NCI-H2227 treated with DMSO at 0.1 percent for 48 hours (cell line): ENCODE measurements at places on chromosomes 16 and 17.
A peak's percentile ranks its signal among the peaks of the same experiment; 100 is the strongest.

DNA sequence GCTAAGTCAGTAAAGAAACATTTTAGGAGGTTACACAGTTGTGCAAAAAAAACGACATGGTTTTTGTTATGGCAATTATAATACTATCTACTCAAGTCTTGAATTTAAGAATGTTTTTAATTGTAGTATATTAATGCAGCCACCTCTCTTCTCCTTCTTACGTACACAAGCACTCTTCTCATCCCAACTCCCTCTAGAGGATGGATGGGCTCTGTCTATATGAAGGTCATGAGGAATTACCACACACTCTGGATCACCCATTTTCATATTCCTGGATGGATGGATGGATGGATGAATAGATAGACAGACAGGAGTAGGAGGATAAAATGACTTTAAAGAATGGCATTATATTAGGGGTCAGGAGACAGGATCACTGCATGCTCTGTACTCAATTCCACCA lies 120.0 kb downstream of the PHKB start:
- no peak for DNase-seq

DNA sequence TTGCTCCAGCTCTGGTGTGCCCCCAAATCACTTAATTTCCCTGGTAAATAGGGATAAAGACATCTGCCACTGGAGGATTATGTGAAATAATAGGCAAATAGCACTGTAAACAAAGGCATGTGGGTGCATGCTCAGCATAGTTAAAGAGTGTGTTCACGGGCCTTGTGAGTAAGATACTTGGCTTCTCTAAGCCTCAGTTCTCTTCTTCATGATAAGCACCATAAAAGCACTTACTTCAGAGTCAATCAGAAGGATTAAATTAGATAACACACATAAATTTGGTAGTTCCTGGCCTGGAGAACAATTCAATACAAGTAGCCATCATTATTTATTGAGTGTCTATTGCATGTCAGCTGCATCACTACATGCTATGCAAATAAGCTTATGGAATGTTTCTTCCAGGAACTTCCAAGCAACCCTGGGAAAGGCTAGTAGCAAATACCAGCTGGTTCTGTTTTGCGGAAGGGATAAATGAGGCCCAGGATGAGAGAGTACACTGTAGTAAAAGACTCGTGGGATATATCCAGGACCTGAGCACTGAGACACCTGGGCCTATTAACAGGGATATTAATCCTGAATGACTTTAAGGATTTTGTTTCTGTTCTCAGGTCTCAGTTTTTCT lies 14.5 kb downstream of the CCL11 start:
- DNase-seq, result no peak

- DNase-seq, result peak; percentile 80
These were observed 6.7 kb upstream of the MT4 start for GRCh38 chr16:56558024-56558747.

DNA sequence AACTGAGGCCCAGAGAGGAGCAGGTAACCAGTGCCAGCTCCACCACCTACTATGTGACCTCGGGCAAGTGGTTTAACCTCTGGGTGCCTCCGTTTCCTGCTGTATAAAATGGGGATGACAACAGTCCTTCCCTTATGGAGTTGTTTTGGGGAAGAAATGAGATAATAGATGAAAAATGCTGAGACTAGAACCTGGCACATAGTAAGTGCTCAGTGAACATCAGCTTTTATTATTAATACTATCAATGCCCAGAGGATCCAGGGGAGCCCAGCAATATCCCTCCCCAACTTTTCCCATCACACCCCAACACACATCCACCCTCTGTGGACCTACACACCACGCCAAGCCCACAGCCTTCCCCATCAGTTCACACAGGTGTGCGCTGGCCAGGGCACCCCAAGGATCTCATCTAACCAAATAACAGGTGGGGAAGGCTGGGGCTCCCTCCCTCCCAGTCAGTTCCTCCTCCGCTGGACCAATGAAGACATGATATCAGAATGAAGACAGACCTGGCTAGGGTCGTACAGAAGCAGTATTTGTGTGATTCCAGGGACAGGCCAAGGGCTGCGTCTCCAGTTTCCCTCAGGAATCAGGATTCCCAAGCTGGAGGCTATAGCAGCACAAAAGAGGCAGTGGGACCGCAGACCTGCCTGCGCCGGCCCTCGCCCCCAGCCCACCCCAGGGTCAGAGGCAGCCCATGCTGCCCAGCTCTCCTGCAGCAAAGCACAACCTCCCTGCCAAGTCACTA lies 1.8 kb downstream of the ATP2A3 start:
- DNase-seq, result no peak
